ENCODE measurements at places on chromosomes 12 and 14.

- peak; percentile 8 for DNase-seq
Measured at GRCh38 chr12:10851243-10851858, 2.1 kb upstream of the PRR4 start.

GRCh38 chr12:46963977-46964971, 115.1 kb upstream of the PCED1B start:
- DNase-seq: no peak

GRCh38 chr12:73514672-73515071, 1023.0 kb upstream of the ATXN7L3B start:
- no peak for DNase-seq

DNA sequence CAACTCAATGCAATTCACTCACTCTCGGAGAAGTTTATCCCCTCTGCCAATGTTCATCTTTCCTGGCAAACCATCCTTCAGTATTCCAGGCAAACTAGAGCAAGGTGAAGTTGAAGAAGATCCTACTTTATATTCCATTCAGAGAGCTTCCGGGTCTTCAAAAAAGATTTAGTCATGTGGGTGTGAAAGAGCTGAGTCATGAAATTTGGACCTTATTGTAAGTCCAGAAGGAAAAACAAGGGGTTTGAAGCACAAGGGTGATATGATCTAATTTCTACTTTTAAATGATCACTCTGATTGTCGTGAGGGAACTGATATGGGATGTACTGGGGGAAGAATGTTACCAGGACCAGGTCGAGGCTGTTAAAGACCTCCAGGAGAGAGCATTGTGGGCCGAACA, 2.8 kb upstream of the PRH2 start:
- no peak for DNase-seq

- DNase-seq: no peak
Measured at GRCh38 chr12:18383203-18383602, 121.9 kb downstream of the PIK3C2G start.

DNA sequence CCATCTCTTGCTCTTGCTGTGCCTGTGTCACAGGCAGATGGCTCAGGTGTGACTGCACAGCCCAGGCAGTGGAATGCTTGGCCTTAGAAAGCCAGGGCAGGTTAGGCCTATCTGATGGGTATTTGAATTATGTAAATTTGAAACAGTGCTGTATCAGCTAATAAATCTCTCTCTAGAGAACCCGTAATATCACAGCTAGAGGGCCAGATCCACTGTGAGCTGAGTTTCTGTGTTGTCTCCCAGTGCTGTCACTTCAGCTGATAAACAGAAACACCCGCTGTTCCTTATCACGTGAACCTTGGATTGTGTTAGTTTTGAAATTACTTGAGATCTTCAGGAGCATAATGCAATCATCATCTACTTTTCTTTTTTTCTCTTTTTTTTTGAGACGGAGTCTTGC, 21.5 kb upstream of the ALDH2 start:
- DNase-seq: no peak

DNA sequence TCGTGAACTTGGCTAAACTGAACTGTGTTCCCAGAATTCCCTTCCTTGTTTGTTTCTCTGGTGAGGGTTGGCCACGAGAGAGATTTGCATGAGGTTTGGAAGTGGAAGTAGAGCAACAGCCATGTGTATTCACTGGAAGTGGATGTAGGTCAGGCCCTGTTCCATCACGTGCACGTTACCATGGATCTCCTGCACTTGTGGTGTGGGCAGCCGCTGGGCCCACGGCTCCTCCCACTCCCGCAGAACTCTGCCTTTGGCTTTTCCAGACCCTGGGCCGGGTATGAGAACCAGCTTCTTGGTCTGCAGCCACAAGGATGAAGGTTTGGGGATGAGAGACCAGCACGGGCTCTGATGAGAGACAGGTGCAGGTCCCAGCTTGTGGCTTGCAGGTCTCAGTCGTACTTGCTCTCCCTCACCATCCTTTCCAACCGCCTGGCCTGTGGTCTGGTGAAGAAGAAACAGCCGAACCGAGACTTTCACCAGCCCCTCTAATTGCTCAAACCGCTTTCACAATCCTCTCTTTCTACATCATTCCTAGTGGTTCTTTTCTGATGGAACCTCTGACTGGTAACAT, 94.9 kb downstream of the DUSP16 start:
- DNase-seq: no peak

- no peak for DNase-seq
Measured at GRCh38 chr12:27361372-27361771, 28.7 kb downstream of the BMAL2 start.

DNA sequence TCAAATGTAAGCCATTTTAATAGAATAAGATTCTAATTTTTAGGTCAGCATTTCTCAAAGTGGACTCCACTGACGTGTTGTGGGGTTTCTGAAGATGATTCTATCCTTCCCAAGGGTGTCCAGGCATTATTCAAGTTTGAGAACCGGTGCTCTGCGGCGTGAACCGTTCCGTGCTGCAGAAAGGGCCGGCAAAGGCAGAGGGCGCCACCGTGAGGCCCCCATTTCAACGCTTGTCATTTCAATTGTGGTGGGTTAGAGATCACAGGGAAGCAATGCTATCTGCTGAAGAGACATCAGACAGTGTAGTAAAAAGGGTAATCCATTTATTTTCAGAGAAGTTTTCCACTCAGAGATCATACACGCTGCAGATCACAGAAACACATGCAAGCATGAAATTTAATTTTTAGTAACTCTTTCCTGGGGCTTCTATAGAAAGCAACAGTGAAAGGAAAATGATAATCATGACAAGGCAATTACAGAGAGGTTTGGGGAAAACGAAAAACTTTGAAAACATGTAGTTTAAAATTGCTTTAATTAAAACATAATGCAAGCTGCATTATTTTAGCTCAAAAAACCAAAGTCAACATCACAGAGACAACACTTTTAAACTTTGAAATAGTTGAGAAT, 201.7 kb downstream of the EXOC5 start:
- DNase-seq: no peak

DNA sequence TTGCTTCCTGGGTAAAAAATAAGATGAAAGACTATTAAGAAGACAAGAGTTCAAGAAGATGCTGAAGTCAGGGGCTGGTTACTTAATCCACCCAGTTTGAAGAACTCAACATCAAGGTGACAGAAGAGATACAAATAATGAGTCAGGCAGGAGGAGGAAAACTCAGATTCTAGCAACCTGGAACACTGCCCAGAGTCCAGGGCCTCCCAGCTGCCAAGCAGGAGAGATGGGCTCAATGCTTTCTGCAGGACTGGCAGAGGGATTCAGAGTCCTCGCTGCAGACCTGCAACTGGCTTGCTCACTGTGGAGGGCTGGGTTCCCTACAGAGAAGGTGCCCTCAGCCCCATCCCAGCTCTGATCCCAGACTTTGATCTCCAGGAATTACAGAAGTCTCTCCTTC, 28.6 kb upstream of the CEBPE start:
- no peak for DNase-seq

DNA sequence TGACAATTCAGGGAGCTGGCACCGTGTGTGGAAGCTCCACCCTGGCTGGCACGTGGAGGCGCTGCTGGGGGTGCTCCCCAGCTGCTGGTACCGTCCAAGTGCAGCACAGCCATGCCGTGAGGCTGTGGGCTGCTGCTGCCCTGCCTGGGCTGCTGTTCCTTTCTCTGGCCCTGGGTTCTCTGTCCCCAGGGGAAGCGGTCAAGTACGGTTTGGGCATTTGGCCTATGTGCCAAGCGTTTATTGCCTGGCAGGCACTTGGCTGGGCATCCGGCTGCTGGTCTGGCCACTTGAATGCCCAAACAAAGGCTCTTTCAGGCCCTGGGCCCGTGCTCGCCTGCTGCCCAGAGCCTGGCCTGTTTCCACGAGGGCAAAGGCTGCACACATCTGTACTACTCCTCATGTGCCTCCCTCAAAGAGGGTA, 39.6 kb downstream of the RHOF start:
- no peak for DNase-seq

- no peak for DNase-seq
Measured at GRCh38 chr12:121927813-121928212, 9.4 kb downstream of the CFAP251 start.

DNA sequence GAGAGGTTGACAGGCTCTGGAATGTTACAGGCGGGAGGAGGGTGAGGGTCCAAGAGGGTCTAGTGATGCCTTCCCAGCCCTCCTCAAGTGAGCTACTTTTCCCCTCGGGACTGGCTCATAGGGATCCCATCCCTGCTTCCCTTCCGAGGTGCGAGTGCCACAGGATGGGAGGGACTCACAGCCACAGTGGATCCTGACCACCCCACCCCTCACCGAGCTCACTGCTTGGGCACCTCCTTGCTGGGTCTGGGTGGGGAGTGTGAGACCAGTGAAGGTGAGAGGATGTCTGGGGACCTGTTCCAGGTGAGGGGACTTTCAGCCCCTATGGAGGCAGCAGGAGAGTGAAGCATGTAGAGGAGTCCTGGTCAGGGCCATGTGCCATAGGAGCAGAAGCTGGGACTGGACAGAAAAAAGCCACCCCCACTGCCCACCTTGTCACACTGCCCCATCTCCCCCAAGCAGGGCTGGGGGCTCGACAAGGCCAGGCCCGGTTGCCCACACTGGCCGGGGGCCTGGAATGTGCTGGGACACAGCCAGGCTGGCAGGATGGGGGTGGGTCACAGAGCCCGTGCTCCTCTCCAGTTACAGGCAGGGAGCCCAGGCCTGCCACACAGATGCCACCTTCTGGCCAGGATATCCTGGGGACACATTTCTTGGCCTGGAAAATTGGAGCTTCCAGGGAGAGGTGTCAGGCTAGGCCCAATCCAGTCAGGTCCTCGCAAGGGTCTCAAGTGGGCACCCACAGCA, 1.7 kb upstream of the TNS2 start:
- DNase-seq: no peak

DNA sequence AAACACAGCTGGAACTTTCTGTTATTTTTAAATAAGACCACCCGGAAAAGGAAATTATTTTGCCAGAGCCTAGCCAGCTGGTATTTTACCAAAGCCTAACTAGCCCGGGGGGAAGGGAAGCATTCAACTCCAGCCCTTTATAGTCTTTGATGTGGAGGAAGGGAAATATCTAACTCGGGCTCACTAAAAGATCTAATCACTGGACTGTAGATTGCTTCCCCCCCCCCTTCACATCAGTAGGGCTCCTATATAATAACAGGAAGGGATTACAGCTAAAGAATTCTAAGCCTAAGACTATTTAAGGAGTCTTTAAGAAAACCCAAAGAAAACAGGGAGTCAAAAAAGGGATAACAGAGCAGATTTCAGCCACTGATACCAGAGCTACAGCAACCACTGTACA, 431.1 kb downstream of the KCNH5 start:
- no peak for DNase-seq

GRCh38 chr12:47814539-47815170, 5.0 kb downstream of the HDAC7 start:
- DNase-seq: no peak

DNA sequence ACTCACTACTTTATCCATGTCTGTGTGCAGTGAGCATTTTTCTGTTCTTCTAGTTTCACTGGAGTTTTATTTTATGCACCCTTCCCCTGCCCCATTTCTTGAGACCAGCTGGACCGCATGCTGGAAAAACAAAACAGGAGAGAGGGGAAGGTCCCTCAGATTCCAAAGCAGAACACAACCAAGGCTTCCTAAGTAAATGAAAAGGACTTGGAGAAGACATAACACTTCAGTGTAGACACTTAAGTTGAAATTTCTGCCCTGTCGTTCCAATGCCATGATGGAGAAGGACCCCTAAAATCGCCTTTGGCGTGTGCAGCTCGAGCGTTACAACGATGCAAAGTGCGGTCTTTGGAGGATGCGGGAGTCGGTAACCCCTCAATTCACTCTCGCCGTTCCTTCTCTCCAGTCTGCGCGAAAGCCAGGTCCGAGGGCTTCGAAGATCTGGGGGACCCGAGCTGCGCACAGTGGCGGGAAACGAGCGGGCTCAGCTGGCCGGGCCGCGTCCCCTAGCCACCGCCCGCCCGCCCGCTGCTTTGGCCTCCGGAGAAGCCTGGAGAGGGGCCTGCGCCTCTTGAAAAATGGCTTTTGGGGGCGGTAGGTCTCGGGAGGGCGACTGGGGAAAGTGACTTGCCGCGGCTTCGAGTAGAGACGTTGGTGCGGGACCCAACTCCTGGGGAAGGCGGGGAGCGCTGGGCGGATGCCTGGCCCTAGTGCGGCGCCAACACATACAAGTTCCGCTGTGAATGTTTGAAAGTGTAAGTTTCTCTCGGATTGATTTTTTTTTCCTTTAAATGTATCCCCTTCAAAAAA, 11.2 kb upstream of the HOXC13 start:
- no peak for DNase-seq
